Pericardium fibroblast (primary cell): ENCODE measurements at places on chromosomes 5 and 9. TPM values are rescaled to one million over a fixed set of nuclear protein-coding genes. Genes with fewer than 3 reads are reported as not detected.

Gene FSTL4
- not detected in 2 replicates for total RNA-seq

Gene MARCHF11
- total RNA-seq = not detected in 2 replicates

Gene FOXD4
- 0.70 TPM in 1 of 2 replicates, not detected in the other for total RNA-seq

Gene IFNA6
- total RNA-seq = not detected in 2 replicates

Gene BTNL8
- 1.2 TPM in 1 of 2 replicates, not detected in the other for total RNA-seq

Gene NPR3
- total RNA-seq = 10.3 and 35.3 TPM in 2 replicates

Gene DCAF10
- total RNA-seq = 9.6 and 12.1 TPM in 2 replicates

Gene LCN1
- 0.58 TPM in 1 of 2 replicates, not detected in the other for total RNA-seq

Gene EGFL7
- total RNA-seq = 44.8 and 72.6 TPM in 2 replicates

Gene NR6A1
- total RNA-seq = 0.23 and 0.68 TPM in 2 replicates

Gene DND1
- not detected in 2 replicates for total RNA-seq

Gene TTC23L
- under 0.01 TPM in 1 of 2 replicates, not detected in the other for total RNA-seq

Gene TRIO
- 74.8 and 190 TPM in 2 replicates for total RNA-seq

Gene ARSI
- 3.3 and 7.2 TPM in 2 replicates for total RNA-seq

Gene HACD4
- total RNA-seq = 3.7 and 7.1 TPM in 2 replicates

Gene SMIM3
- total RNA-seq = 27.2 and 43.3 TPM in 2 replicates

Gene LVRN
- total RNA-seq = 0.34 TPM in 1 of 2 replicates, not detected in the other

Gene HAVCR1
- total RNA-seq = not detected in 2 replicates

Gene C8G
- not detected in 2 replicates for total RNA-seq

Gene NXNL2
- total RNA-seq = 1.1 and 1.4 TPM in 2 replicates

Gene FAT2
- total RNA-seq = not detected in 2 replicates

Gene PCDHA9
- total RNA-seq = not detected in 2 replicates

Gene TRPM3
- total RNA-seq = 0.09 and 2.5 TPM in 2 replicates

Gene BAAT
- total RNA-seq = 0.17 TPM in 1 of 2 replicates, not detected in the other

Gene SMIM32
- total RNA-seq = not detected in 2 replicates

Gene EHMT1
- 28.9 and 33.9 TPM in 2 replicates for total RNA-seq

Gene NTMT1
- 26.1 and 27.9 TPM in 2 replicates for total RNA-seq

Gene POLR3G
- total RNA-seq = 3.4 and 6.3 TPM in 2 replicates

Gene ECM2
- total RNA-seq = 11.4 and 20.9 TPM in 2 replicates

Gene SPATA24
- 4.1 and 9.4 TPM in 2 replicates for total RNA-seq

Gene KCNT1
- total RNA-seq = not detected in 2 replicates

Gene SLC45A2
- not detected in 2 replicates for total RNA-seq

Gene CARTPT
- total RNA-seq = not detected in 2 replicates

Gene ERBIN
- 32.7 and 34.3 TPM in 2 replicates for total RNA-seq

Gene ITK
- total RNA-seq = under 0.01 TPM in 1 of 2 replicates, not detected in the other

Gene CARD9
- 1.5 and 4.3 TPM in 2 replicates for total RNA-seq

Gene CER1
- not detected in 2 replicates for total RNA-seq

Gene SV2C
- total RNA-seq = not detected in 2 replicates

Gene PRLR
- under 0.01 and 2.4 TPM in 2 replicates for total RNA-seq

Gene FAM151B
- 1.4 and 3.2 TPM in 2 replicates for total RNA-seq

Gene BSPRY
- not detected in 2 replicates for total RNA-seq

Gene SLC34A1
- not detected in 2 replicates for total RNA-seq

Gene DDX4
- total RNA-seq = not detected in 2 replicates

Gene CFAP77
- total RNA-seq = 0.34 TPM in 1 of 2 replicates, not detected in the other

Gene PLAC8L1
- not detected in 2 replicates for total RNA-seq

Gene CDC25C
- total RNA-seq = 0.12 TPM in 1 of 2 replicates, not detected in the other

Gene GTF2H2C
- total RNA-seq = 13.3 and 23.2 TPM in 2 replicates

Gene SLC23A1
- total RNA-seq = not detected in 2 replicates

Gene CDC20B
- not detected in 2 replicates for total RNA-seq

Gene OR1B1
- not detected in 2 replicates for total RNA-seq

Gene MZB1
- total RNA-seq = not detected in 2 replicates

Gene IL7R
- 0.26 and 0.47 TPM in 2 replicates for total RNA-seq

Gene FCN2
- not detected in 2 replicates for total RNA-seq

Gene PHF24
- 0.12 and 1.0 TPM in 2 replicates for total RNA-seq

Gene NEURL1B
- total RNA-seq = 1.5 and 17.2 TPM in 2 replicates
